ENCODE measurements at places on chromosomes 12 and 14.

GRCh38 chr14:59398841-59399240 lies 66.3 kb downstream of the GPR135 start:
- no peak for DNase-seq

GRCh38 chr14:58914279-58914855 lies 274.1 kb upstream of the DAAM1 start:
- no peak for DNase-seq

DNA sequence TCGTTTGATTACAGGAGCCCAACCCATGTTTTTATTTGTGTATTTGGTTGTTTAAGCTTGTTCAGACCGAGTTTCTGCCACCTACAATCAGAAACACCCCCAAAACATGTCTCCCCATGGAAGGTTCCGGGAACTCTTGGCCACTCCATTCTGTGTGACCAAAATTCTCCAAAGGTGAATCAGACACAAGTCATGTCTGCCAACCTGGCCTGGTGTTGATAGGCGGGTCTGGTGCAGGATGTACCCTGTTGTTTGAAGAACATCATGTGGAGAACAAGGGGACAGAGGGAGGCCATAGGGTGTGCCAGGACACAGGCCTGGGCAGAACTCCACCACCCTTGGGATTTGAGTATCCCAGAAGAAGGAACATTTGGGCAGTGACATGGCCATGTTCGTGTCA lies 147.1 kb upstream of the MYL2 start:
- no peak for DNase-seq

GRCh38 chr14:44613061-44613712 lies 106.1 kb upstream of the FSCB start:
- DNase-seq = no peak

- DNase-seq = no peak
Observed at GRCh38 chr14:48703728-48704467, 882.3 kb downstream of the RPS29 start.

- peak; percentile 9 for DNase-seq
Observed at GRCh38 chr12:52139579-52140062, 52.2 kb downstream of the KRT80 start.

GRCh38 chr14:68217791-68218340 lies 398.3 kb downstream of the RAD51B start:
- no peak for DNase-seq

DNA sequence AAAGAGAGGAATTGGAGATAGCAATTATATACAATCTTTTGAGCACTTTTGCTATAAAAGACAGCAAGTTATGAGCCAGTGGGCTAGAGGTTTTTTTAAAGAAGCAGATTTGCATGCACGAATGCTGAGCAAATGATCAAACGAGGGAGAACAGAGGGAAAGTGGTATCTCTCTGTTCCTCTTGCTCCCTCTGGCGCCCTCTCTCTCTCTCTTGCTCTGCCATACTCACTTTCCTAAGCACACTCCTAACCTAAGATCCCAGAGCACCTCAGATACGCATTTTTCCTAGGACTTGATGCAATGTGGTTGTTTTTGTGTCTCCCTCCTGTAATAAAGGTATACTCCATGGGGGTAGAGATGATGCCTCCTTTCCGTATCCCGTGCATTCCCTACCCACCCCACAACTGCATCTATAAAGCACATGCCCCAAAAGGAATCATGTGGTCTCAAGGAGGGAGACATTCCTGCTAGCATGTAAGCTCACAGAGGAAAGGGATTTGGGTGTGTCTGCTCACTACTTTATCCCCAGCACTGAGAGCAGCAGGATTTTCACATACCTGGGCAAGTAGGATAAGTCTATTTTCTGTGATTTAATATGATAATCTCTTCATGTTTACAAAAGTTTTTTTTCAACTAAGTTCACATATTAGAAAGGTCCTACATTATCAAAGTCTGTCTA lies 270.2 kb downstream of the SSPN start:
- DNase-seq = no peak

- no peak for DNase-seq
Observed at GRCh38 chr12:93022603-93023340, 93.7 kb upstream of the EEA1 start.

DNA sequence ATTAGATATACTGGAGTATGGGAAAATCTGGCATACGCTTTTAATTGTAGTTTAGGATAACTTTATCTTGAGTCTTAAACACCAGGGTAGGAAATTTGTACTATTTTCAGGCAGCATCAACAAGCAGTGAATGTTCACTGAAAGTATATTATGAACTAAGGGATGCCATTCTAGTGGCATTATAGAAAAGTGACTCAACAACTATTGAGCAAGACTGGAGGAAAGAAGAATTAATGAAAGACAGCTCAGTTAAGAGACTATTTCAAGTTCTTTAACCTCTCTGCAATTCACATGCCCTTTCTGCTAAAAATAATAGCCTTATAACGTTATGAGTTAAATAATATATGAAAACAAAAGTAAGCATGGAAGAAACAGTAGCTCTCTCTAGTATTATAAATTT lies 343.1 kb downstream of the FSCB start:
- no peak for DNase-seq

- DNase-seq = peak; percentile 45
Observed at GRCh38 chr12:96501133-96501761, 11.9 kb downstream of the CFAP54 start.

GRCh38 chr14:24013654-24014514 lies 25.2 kb downstream of the DHRS4L2 start:
- DNase-seq = peak; percentile 46

GRCh38 chr12:1947081-1947480 lies 28.6 kb upstream of the CACNA2D4 start:
- DNase-seq = no peak

GRCh38 chr14:22973217-22974032 lies 8.9 kb downstream of the AJUBA start:
- DNase-seq = peak; percentile 30

DNA sequence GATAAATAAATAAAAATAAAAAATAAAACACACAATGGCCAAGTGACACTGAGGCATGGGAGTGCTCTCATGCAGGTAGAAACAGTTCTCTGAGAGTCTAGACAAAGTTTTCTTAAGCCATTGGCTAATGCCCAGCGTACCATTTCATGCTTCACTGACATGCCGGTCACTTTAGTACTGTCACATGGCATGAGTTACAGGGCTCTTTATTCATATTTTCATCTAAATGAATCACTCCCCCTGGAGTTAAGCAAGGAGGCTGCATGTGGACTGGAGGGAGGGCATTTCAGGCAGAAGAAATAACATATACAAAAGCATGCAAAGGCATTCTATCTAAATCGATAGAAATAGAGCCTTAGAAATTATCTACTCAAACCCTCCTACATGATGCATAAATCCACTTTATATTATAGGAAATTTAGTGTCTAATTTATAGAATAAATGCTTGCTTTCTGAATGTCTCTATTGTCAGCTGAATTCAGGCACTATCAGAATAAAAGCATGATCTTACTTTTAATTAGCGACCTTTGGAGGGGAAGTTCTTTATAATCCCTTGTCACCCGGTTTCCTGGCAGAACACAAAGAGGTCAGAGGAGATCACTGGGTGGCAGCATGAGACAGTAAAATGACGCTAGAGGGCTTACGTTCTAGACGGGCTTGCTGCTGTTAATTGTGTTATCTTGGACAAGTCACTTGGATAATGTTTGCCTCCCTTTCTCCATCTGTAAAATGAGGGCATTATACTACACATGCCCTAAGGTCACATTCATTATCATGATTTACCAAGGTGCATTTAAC lies 17.5 kb downstream of the DYRK4 start:
- no peak for DNase-seq

DNA sequence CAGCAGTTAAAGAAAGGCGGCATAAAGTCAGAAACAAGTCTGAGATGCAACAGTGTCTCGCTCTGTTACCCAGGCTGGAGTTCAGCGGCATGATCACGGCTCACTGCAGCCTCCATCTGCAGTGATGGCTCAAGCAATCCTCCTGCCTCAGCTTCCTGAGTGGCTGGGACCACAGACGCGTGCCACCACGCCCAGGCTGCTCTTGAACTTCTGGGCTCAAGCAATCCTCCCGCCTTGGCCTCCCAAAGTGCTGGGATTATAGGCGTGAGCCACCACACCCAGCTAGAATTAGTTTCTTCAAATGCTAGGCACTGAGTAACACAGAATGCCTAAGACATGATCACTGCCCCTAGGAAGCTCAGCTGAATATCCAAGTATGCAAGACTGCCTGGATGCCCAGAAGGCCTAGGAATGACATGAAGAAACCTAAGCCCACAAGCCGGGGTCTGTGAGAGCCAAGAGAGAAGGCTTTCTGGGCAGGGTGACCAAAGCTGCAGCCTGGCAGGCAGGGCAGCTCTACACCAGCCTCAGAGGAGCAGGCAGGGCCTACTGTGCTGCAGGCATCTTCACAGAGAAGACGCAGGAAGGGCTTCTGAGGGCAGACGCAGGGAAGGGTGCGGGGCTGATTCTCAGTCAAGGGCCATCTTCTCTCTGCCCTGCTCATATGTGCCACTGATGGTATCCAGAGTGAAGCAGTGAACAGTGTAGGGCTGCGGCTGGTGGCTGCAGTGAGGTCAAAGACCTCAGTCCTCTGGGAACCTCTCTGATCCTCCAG lies 4.3 kb upstream of the PPP2R5C start:
- no peak for DNase-seq

DNA sequence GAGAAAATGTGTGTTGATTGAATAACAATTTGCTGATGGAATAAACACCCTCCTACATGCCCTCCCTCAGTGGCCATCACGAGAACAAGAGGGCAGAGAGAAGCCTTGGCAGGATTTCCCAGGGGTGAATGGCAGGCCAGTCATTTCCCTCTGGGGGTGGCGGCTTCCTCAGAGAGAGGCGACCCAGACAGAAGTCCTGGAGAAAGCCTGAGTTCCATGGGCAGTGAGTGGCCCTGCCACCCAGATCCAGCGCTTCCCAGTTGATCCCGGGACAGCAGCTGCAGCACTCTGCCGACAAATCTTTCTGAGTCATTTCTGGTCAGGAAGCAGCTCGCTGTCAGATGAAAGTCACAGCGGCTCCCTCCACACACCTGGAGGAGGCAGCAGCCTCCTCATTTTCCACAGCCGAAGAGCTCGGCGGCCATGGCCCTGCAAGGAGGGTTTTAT lies 123.0 kb downstream of the SCARB1 start:
- no peak for DNase-seq

- no peak for DNase-seq
Observed at GRCh38 chr12:48999371-49000131, at the start of gene DDN. DDN (minus strand) TSS chr12:48999375; CDS start chr12:48999287, 88 bp downstream.

- DNase-seq = peak; percentile 89
Observed at GRCh38 chr14:61749867-61750266, 12.4 kb upstream of the SNAPC1 start.

- no peak for DNase-seq
Observed at GRCh38 chr14:77084985-77085384, 13.1 kb upstream of the CIPC start.

GRCh38 chr12:62694116-62694515 lies 227.5 kb downstream of the MON2 start:
- no peak for DNase-seq

- no peak for DNase-seq
Observed at GRCh38 chr14:78401866-78402265, 231.7 kb downstream of the NRXN3 start.

GRCh38 chr12:6125310-6125608 lies 789 bp upstream of the VWF start:
- DNase-seq = no peak

- peak; percentile 39 for DNase-seq
Observed at GRCh38 chr12:49538510-49539403, at the start of gene KCNH3. KCNH3 (plus strand) TSS chr12:49539030; CDS start chr12:49539417, 387 bp downstream.

GRCh38 chr12:62481843-62482540 lies 15.4 kb downstream of the MON2 start:
- no peak for DNase-seq

- no peak for DNase-seq
Observed at GRCh38 chr14:53380052-53380866, 227.1 kb upstream of the DDHD1 start.

- DNase-seq = no peak
Observed at GRCh38 chr12:71935594-71935993, 3.1 kb upstream of the TPH2 start.

All from DMS153 (cell line).